ENCODE measurements at places on chromosomes 11 and 22.

GRCh38 chr11:27413218-27413617 lies 50.2 kb upstream of the CCDC34 start:
- no peak for DNase-seq

GRCh38 chr11:112128483-112129121 lies 35.3 kb downstream of the IL18 start:
- DNase-seq: peak; percentile 12

- DNase-seq: no peak
Measured at GRCh38 chr22:37487129-37487528, 945 bp upstream of the MFNG start.

GRCh38 chr22:39177456-39177775 lies 24.9 kb upstream of the CBX7 start:
- DNase-seq: no peak

DNA sequence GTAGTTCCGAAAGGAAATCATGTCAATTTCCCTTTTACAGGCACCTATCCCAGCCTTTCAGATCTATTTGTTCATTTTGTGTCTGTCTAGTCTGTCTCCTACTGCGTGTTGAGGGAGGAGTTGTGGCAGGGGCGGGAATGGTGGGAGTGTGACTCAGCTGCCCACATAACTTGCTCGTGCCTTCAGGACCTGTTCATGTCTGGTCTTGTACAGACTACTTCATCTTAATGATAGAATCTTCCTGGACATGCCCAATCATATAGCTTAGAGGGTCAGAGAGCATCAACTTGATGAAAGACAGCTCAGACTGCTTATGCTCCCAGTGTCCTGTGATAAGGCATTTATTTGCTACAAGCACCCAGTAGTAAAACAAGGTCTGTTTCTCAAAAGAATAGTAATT lies 61.0 kb upstream of the BIRC3 start:
- DNase-seq: no peak

GRCh38 chr11:26243426-26243825 lies 88.5 kb upstream of the ANO3 start:
- no peak for DNase-seq

DNA sequence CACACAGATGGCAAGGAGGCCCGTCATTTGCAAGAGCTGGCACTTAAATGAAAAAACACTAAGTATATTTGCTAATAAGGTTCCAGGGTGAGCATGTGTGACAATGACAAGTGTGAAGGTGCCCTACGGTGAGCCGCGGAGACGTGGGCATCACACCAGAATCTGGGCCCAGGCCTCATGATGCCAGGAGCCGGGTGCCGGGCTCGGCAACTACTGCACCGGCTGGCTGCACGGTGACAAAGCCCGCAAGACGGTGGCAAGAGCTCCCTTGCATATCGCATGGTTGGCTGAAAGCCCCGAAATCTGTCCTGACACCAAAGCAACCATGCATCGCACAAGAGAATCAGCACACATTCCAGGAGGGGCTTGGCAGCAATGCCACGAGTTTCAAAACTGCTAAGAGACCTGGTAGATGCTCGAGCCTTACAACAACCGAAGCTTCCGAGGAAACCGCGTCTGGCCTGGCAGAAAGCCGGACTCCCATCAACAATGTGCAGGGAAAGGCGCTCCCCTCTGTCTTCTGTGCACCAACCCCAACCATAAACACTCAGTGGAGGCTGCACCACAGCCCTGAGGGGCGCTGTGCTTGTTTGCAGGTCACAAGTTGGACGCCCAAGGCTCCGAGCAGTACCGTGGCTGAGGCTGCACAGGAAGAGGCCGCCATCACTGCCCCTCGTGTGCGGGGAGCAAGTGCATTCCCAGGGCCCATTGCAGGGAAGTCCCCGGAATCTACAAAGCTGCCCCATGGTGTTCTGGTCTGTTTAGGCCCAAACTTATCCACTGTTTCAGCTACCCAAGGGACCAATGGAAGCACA lies 339.7 kb downstream of the CTTN start:
- DNase-seq: no peak

- DNase-seq: no peak
Measured at GRCh38 chr11:7251836-7252682, at the start of gene SYT9. TSS of gene SYT9 (plus strand) at chr11:7251904. CDS start at chr11:7252187, 283 bp downstream.

DNA sequence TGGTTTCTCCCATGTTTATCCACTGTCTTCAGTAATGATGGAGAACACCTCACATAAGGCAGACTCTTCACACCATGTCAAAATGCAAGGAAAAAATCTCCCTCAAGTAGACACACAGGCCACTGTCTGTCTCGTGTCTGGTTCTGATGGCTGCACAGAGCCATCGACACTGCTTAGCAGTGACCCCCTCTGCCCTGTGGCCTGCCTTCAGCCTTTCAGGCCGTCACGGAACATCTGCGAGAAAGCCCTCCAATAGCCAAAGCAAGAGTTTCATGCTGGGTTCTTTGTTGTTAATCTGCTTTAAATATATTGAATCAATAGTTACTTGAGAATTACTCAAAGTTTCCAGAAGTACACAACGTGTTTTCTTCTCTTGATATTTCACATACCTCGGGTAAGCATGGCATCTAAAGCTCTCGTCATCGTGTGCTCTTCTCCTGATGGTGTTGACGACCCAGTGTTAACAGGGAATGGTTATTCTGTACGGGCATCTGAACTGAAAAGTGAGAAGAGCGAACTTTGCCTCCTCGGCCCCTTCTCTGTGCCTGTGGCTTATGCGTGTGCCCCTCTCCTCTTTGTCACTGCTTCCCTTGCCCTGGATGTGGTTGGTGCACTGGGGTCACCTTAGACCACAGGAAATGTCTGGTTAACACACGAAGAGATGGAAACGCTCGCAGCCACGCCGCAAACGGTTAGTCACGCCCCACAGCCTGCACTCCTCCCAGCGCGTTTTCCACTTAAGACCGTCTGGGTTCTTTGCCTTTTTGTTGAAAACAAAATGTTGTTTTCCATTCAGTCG lies 33.4 kb upstream of the CTTN start:
- DNase-seq: no peak

- DNase-seq: no peak
Measured at GRCh38 chr11:2012440-2012839, 14.8 kb upstream of the H19 start.

DNA sequence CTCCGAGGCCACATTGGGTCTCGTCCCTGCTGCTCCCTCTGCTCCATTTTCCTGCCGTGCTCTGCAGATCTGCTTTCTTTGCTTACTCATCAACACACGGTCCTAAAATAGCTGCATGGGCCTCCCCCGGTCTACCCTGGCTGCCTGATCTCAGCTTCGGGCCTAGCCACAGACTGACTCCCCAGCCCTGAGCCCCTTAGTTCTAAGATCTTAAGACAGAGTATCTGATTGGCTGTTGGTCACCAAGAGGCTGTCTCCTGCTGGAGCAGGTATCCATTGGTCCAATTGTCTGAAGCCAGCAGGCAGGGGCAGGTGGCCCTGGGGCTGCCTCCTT lies 53.7 kb upstream of the NECTIN1 start:
- DNase-seq: no peak

DNA sequence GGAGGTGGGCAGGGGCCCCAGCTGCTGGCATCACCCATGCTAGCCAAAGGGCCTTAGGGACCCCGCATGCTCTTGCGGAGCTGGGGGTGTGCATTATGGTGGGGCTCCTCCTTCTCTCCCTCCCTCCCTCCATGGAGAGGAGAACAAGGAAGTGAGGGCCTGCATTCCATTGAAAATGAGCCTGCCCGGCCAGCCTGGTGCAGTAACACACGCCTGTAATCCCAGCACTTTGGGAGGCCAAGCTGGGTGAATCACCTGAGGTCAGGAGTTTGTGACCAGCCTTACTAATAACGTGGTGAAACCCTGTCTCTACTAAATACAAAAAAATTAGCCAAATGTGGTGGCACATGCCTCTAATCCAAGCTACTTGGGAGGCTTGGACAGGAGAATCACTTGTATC lies 22.4 kb downstream of the SNAP29 start:
- no peak for DNase-seq

GRCh38 chr11:90251599-90251998 lies 28.8 kb upstream of the CHORDC1 start:
- no peak for DNase-seq

GRCh38 chr11:45713573-45713972 lies 48.2 kb upstream of the CHST1 start:
- no peak for DNase-seq

- DNase-seq: no peak
Measured at GRCh38 chr22:49188091-49188490, 639.6 kb downstream of the BRD1 start.

DNA sequence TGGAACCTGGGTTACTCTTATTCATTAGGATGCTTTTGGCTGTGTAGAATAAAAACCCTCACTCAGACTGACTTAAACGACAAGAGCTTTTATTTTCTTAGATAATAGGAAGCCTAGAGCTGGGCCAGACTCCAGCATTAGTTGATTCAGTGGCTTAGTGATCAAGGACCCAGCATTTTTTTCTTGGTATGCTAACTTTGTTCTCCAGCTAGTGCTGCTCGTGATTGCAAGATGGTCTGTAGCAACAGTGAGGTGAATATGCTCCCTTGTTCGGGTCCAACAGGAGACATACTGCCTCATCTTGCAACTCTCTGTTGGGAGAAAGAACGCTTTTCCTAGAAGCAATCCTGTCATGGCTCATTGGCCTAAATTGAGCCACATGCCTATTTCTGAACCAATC lies 33.4 kb downstream of the INSC start:
- DNase-seq: peak; percentile 4

GRCh38 chr11:126403022-126403581 lies 47.6 kb downstream of the ST3GAL4 start:
- DNase-seq: no peak

- no peak for DNase-seq
Measured at GRCh38 chr11:119300198-119300964, 16.5 kb downstream of the MCAM start.

DNA sequence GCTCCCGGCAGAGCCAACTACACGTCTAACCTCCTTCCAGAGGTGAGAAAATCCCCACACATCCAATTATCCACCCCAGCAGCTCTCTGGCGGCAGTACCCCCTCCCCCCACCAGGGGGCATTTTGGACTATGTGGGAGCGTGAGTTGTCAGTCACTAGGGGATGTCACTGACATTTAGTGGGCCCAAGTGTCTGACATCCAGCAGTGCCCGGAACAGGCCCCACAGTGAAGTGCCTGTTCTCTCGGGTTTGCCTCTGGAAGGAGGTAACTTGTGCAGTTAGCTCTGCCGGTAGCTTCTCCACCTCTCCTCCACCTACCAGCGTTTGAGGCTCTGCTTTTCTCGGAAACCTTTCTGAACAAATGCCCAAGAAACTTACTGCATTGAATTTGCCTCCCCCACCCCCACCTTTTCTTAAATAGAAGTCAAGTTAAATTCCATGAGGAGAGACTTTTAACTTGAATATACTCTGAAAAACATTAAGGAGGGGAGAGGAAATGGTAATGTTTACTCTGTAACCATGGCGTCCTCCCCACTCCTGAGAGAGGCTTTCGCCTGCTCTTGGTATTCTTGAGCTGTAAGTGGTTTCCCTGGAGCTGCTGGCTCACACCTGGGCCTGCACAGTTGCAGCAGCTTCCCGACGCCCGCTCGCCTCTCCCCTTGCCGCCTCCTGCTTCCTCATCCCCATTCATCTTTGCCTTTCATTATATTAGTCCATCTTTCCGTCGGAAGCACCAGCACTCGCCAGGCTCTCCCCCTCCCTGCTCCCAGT lies 112.8 kb downstream of the WNT7B start:
- DNase-seq: no peak

- no peak for DNase-seq
Measured at GRCh38 chr11:78229106-78229505, 40.4 kb downstream of the USP35 start.

DNA sequence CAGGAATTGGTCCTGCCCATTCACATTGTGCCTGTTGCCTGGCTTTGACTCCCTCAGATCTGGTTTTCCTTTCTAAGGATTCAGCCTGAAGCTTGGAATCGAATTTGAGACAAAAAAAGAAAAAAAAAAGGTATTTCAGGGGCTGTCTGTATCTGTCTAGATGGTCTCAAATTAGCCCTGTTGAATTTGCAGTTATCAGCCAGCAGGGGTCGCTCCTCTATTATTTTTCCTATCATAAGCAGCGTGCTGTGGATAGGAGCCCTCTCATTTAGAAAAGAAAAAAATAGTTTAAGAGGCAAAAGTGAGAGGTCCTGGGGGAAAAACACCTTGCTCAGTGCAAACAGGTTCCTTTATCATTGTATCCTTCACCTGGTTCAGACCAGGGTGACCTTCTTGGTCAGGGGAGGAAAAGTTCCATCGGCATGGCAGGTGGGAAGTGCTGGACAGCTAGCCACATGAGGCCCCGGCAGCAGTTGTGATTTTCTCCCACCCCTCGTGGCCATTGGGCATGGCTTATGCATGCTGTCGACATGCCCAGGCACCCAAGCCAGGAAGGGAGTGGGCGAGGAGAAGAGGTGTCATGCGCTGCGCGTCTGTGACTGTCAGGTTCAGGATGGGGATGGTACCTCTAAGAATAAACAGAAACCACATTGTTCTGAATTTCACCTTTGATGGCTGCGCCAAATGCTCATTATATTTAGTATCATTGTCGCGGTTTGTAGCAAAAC lies 13.1 kb downstream of the OR5AK2 start:
- no peak for DNase-seq

GRCh38 chr22:41217553-41218157 lies 12.5 kb downstream of the L3MBTL2 start:
- DNase-seq: peak; percentile 94

GRCh38 chr22:23237201-23237798 lies 57.0 kb downstream of the BCR start:
- no peak for DNase-seq

DNA sequence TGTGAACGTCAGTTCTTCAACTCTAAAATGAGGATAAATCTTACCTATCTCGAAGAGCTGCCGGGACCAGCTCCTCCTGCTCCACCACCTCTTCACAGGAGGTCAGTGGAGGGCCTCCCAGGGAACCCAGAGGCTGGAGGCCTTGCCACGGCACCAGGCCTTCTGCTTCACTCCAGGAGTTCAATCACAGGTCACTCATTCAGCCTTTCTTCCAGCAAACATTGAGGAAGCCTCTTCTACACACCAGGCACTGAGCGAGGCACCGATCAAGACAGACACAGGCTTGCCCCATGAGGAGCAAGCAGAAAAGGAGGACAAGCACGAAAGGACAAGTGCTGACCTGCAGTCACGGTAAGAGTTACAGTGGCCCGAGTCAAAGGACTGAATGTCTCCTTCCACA lies 64.8 kb upstream of the WNT11 start:
- DNase-seq: no peak

DNA sequence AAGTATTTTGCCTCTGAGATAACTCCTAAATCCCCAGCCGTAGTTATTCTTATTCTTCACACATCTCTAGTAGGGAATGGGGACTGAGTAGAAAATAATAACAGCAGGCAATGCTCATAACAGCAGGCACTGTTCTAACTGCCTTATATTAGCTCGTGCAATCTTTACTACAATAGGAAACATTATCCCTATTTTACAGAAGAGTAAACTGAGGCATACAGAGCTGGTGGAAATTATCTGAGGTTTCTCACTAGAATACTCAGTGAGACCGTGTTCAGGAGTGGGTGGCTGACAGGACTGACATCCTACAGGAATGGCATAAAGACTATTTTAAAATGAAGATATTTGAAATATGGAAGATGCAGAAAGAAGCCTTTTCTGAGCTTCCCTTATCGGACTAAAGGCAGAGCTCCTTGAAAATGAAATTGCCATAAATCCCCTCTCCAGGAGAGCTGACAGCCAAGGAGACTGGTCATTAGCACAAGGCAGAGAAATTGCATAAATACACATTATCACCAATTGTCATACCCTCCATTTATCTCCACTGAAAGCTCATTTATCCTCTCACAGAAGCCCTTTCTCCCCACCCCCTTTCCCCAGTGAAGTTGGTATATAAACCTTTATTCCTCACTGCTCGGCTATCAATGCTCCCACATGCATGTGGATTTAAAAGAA lies 93.9 kb downstream of the RASSF10 start:
- no peak for DNase-seq

GRCh38 chr22:49574881-49575702 lies 252.6 kb downstream of the BRD1 start:
- no peak for DNase-seq
